ENCODE measurements at places on chromosomes 3 and 15. TPM values are rescaled to one million over a fixed set of nuclear protein-coding genes. Genes with fewer than 3 reads are reported as not detected.

DNA sequence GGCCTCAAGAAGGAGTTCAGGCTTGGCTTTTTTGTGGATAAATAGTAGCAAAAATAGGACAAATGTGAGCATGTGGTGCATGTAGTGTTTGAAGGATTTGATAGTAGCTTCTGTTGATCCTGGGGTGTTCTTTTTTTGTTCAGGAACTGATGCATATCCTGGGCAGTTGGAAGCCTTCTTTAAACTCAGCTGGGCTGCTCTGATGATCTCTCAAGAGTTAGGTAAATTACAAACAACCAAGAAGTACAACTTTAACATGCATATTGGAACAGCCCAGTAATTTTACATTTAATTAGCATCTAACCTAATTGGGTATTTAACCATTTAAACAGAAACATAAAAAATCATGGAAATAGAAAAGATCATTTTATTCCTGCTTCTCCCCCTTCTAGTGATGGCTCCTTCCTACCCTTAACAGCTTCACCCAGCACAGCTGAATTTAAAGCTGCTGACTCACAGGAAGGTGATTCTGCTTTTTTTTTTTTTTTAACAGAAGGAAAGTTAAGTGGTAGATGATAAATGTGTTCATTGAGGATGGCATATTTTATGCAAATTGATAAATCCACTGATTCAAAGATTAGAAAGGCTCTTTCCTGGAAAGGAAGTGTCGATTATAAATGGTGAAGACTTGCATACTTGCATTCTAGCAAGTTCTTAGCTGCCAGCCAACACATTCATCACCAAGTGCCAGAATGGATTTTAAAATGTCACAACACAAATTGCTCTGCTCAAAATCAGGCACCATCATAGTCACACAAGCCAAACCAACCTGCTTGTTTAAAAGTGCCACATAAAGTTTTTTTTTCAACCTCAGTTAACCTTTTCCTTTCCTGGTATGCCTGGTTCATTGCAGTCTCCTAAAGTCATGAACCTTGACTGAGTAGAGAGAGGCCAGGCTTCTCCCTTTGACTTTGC lies 20.0 kb downstream of the SLC35G2 start:
- H3K27ac ChIP-seq: no peak overlapping the region
- no peak overlapping the region for H3K4me3 ChIP-seq
- peaks cover 18% of the 10 kb centered on the region for H3K4me1 ChIP-seq
- no peak for DNase-seq
- H3K36me3 ChIP-seq: peaks cover 17% of the 10 kb centered on the region

GRCh38 chr15:40421246-40422157 lies 15.9 kb downstream of the IVD start:
- H3K27ac ChIP-seq: no peak overlapping the region
- H3K4me1 ChIP-seq: peaks cover 8% of the 10 kb centered on the region
- peak; percentile 86 for DNase-seq

DNA sequence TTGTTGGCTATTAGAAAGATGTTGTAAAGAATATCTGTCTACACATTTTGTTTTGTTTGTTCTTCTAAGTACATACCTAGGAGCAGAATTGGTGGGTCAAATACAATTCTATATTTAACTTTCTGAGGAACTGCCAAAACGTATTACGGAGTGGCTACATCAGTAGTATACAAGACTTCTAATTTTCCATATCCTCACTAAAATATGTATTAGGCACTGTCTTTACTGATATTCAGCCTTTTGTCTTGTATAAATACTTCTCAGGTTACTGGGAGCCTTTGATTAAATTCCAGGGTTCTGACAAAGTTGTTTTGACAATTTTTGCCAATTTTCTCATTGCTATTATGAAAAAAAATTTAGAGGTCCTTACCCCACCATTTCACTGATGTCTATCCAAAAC lies 146.7 kb downstream of the NR2E3 start:
- no peaks in the 10 kb centered on the region for H3K4me1 ChIP-seq
- H3K4me3 ChIP-seq: no peak overlapping the region
- H3K36me3 ChIP-seq: no peaks in the 10 kb centered on the region

DNA sequence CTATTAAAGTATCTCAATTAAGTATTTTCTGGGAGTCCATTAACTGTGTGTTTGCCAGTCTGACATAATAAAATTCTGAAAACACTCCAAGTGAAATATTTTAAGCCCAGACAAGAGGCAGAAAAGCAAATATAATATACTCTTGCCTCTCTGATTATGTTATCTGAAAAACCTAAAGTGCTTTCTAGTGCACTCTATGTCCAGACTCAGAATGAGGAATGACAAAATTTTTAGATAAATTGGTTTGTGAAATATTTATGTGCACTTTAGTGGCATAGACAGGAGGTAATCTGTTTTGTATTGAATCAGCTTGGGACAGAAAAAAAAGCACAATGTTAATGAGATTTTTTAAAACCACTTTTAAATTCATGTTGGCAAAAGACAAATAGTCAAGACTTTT lies 508.2 kb upstream of the SUCLG2 start:
- no peaks in the 10 kb centered on the region for H3K4me1 ChIP-seq
- no peaks in the 10 kb centered on the region for H3K27me3 ChIP-seq
- no peak for DNase-seq
- no peak overlapping the region for H3K27ac ChIP-seq
- H3K4me3 ChIP-seq: no peak overlapping the region

- peaks cover 9% of the 10 kb centered on the region for H3K27me3 ChIP-seq
- H3K36me3 ChIP-seq: peaks cover 10% of the 10 kb centered on the region
- peak; percentile 76 for DNase-seq
- peak within 1 kb of the TSS; percentile 86 for H3K27ac ChIP-seq
Measured at GRCh38 chr3:48662753-48663488, at the start of gene CELSR3. CELSR3 (minus strand) TSS chr3:48662886; CDS start chr3:48662634, 252 bp downstream.

Gene LINGO1
- total RNA-seq: not detected

- no peak overlapping the region for H3K27ac ChIP-seq
- no peaks in the 10 kb centered on the region for H3K27me3 ChIP-seq
- H3K4me3 ChIP-seq: no peak overlapping the region
Measured at GRCh38 chr15:93493172-93493571, 404.2 kb upstream of the RGMA start.

GRCh38 chr3:175179055-175179454 lies 319.9 kb downstream of the NAALADL2 start:
- DNase-seq: no peak
- H3K27ac ChIP-seq: no peak overlapping the region
- no peaks in the 10 kb centered on the region for H3K36me3 ChIP-seq
- no peaks in the 10 kb centered on the region for H3K4me1 ChIP-seq
- no peak overlapping the region for H3K4me3 ChIP-seq
- H3K27me3 ChIP-seq: no peaks in the 10 kb centered on the region
